Sigmoid colon (tissue), 7 donors: ENCODE measurements at places on chromosomes 11 and 22. TPM values are rescaled to one million over a fixed set of nuclear protein-coding genes. Genes with fewer than 3 reads are reported as not detected.

Gene SDF2L1
- total RNA-seq: 21.0 TPM

Gene PATE4
- total RNA-seq: not detected

DNA sequence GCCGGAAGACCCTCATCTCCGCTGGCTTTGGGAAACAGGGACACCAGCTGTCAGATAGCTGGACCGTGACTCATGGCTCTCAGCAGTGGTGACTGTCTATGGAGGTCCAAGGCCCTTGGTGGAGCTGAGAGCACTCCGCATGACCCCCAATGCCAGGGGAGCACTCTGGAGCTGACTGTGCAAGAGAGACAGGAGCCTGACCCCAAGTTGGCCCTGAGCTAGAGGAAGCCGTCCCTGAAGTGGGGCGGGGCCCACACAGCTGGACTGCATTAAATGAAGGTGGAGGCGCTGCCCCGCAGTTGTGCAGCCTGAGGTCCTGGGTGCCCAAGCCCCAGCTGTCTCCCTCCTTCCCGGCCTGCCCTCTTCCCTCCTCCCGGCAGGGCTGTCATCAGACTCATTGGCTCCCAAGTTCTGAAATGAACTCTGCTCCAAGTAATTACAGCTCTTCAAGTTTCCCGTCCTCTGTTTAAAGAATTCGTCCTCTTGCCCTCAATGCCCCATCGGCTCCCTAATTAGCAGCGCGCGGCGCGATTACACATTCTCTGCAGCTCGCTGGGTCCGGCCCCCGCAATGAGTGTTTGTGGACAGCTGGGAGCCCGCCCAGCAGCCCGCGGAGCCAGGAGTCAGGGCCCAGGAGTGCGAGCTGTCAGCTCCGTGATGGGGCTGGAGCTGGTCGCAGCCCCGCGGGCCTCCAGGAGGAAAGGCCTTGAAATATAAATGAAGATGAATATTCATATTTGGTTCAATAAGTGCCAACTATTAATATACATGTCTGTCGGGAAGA is 93.2 kb upstream of the LMO1 start:
- H3K4me3 ChIP-seq: peak overlapping the region; percentile 10
- H3K27me3 ChIP-seq: no peaks in the 10 kb centered on the region
- DNase-seq: no peak
- H3K4me1 ChIP-seq: peaks cover 10% of the 10 kb centered on the region

DNA sequence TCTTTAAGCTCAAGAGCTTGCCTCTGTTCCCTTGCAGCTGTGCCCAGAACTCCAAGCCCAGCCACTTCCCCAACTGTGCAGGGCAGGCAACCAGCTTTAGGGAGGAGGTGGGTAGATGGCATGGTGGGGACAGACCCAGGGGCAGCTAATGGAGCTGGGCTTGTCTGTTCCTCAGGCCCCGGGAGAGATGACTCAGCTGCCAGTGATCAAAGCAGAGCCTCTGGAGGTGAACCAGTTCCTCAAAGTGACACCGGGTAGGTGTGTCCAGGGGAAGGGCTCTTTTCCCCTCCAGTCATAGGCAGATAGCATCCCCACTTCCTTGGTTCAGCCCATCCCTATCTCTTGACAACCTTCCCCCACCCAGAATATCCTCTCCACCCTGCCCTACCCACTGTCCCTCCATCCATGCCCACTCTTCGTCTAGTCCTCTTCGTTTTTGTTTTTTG is 32.4 kb downstream of the CREB3L1 start:
- no peaks in the 10 kb centered on the region for H3K36me3 ChIP-seq
- H3K27me3 ChIP-seq: no peaks in the 10 kb centered on the region
- H3K27ac ChIP-seq: no peak overlapping the region
- no peak overlapping the region for H3K4me3 ChIP-seq
- H3K4me1 ChIP-seq: no peaks in the 10 kb centered on the region

DNA sequence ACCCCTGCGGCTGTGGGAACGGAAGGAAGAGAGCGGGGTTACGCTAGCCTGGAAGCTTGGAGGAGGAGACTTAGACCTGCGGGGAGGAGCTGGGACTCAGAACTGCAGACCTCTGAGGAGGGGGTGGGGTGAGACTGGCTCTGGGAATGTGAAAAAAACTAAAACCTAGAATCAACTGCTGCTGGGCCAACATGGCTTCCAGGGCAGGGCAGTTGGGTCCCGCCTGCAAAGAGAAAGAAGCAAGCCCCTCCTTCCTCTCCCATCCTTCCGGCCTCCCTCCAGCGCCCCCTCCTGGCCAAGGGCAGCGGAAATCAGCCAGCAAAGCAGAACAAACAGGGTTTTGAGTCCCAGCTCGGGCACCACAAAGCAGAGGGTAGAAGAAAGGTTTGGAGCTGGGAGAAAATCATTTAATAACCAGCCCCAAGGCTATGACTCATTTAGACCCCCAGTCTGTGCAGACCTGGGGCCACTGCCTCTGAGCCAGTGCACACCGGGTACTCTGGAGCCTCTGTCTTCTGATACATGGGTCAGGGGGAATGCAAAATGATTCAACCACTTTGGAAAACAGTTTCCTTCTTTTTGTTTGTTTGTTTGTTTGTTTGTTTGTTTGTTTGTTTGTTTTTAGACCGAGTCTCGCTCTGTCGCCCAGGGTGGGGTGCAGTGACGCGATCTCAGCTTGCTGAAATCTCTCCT is 7.3 kb upstream of the NCF4 start:
- no peak overlapping the region for H3K27ac ChIP-seq
- no peaks in the 10 kb centered on the region for H3K27me3 ChIP-seq
- H3K4me3 ChIP-seq: no peak overlapping the region
- H3K4me1 ChIP-seq: no peaks in the 10 kb centered on the region
- H3K36me3 ChIP-seq: no peaks in the 10 kb centered on the region

GRCh38 chr22:50525104-50525857 is at the start of gene SCO2:
Gene SCO2 (minus strand): TSS chr22:50525598. CDS start chr22:50524411, 1,187 bp downstream.
- peaks cover 36% of the 10 kb centered on the region for H3K4me1 ChIP-seq
- peaks cover 23% of the 10 kb centered on the region for H3K36me3 ChIP-seq
- peak; percentile 98 for DNase-seq
- peaks cover 16% of the 10 kb centered on the region for H3K27me3 ChIP-seq

GRCh38 chr11:112748252-112748651 is 213.0 kb upstream of the NCAM1 start:
- DNase-seq: no peak
- H3K4me1 ChIP-seq: no peaks in the 10 kb centered on the region
- no peaks in the 10 kb centered on the region for H3K36me3 ChIP-seq
- H3K4me3 ChIP-seq: no peak overlapping the region

GRCh38 chr11:58782066-58782465 is 50.3 kb upstream of the GLYAT start:
- H3K36me3 ChIP-seq: no peaks in the 10 kb centered on the region
- DNase-seq: no peak
- H3K4me3 ChIP-seq: no peak overlapping the region
- H3K27ac ChIP-seq: no peak overlapping the region
- H3K4me1 ChIP-seq: no peaks in the 10 kb centered on the region

DNA sequence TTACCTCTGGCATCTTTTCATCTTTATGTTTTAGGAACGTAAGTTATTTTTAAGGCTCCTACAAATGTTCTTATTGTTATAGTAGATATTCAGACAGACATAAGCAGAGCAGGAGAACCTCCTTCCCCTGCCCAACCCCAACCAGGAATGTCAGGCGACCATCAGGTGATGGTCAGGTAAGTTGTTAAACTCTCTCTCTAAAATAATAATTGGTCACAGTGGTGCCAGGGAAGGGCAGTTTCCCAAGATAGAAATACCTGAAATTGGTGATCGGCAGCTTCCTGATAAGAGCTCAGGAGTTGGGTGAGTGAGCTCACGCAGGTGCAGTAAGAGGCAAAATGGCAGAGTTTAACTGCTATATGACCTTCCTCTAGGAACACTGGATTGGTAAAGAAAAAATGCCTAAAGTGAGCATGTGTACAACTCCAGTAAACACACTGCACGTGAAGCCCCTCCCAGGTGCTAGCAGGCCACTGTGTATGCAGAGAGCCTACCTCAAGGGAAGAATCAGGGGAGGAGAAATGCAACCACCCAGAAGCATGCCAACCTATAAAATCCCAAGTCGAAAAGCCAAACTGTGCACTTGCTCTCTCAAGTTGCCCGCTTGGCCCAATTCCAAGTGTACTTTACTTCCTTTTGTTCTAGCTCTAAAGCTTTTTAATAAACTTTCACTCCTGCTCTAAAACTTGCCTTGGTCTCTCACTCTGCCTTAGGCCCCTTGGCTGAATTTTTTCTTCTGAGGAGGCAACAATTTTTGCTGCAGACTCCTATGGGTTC is 273.9 kb downstream of the SBF2 start:
- H3K4me3 ChIP-seq: no peak overlapping the region
- H3K36me3 ChIP-seq: no peaks in the 10 kb centered on the region
- no peaks in the 10 kb centered on the region for H3K27me3 ChIP-seq
- no peak for DNase-seq
- H3K4me1 ChIP-seq: no peaks in the 10 kb centered on the region

GRCh38 chr11:122714484-122714883 is 59.0 kb downstream of the UBASH3B start:
- H3K27me3 ChIP-seq: no peaks in the 10 kb centered on the region
- H3K27ac ChIP-seq: no peak overlapping the region
- no peak overlapping the region for H3K4me3 ChIP-seq
- H3K36me3 ChIP-seq: no peaks in the 10 kb centered on the region

DNA sequence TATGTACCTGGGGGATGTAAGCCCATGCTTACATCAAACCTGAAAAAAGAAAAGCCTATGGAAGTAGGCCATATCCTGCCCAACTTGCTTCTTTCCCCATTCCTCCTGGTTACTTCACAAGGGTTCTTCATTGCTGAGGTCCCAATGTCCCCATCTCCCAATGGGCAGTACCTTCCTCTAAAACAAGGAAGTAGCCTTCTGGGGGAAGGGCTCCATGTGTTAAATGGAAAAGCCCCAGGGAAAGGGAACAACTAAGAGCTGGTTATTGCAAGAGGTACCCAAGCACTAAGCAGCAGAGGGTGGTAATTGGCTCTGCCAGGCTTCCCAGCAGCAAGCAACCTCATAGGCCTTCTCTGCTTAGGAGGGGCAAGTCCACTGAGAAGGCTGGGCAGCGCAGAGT is 11.3 kb downstream of the TMEM216 start:
- DNase-seq: no peak
- H3K4me3 ChIP-seq: no peak overlapping the region
- H3K27me3 ChIP-seq: no peaks in the 10 kb centered on the region
- H3K27ac ChIP-seq: no peak overlapping the region
- H3K36me3 ChIP-seq: peaks cover 24% of the 10 kb centered on the region
- no peaks in the 10 kb centered on the region for H3K4me1 ChIP-seq

DNA sequence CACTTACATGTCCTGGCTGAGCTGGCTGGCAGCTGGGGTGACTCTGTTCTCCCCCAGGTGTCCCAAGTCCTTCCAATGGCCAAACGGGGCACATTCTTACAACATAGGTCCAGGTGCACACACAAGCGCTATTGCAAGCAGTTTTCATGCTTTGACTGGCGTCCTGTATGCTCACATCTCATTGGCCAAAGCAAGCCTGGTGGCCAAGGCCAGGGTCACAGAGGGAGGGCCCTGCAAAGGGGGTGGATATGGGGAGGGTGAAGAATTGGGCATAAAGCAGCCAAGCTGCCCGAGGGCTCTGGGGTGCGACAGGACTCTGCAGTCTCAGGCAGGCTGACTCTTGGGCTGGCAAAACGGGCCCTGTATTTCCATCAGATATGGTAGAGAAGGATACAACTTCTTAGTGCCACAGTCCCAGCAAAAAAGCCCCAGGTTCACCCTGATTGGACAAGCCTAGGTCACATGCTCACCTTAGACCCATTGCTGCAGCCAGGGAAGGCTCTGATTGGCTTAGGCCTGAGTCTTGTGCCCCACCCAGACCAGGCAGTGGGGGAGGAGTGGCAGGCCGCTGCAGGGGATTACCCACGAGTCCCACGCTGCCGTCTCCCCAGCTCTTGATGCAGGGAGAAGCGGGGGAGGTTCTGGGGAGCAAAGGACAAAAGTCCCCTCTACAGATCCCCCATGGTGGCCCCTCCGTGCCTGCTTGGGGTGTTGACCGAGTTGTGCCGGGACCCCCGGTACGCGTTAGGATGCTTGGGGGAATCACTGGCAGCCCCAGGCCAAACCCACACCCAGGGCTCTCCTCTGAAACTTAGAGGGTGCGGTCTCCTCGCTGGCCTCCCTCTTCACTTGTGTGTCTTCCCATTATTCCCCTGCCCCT is 110.8 kb downstream of the ARHGAP8 start:
- no peaks in the 10 kb centered on the region for H3K36me3 ChIP-seq
- no peaks in the 10 kb centered on the region for H3K27me3 ChIP-seq
- no peak overlapping the region for H3K4me3 ChIP-seq
- no peak overlapping the region for H3K27ac ChIP-seq
- DNase-seq: no peak
- H3K4me1 ChIP-seq: no peaks in the 10 kb centered on the region

DNA sequence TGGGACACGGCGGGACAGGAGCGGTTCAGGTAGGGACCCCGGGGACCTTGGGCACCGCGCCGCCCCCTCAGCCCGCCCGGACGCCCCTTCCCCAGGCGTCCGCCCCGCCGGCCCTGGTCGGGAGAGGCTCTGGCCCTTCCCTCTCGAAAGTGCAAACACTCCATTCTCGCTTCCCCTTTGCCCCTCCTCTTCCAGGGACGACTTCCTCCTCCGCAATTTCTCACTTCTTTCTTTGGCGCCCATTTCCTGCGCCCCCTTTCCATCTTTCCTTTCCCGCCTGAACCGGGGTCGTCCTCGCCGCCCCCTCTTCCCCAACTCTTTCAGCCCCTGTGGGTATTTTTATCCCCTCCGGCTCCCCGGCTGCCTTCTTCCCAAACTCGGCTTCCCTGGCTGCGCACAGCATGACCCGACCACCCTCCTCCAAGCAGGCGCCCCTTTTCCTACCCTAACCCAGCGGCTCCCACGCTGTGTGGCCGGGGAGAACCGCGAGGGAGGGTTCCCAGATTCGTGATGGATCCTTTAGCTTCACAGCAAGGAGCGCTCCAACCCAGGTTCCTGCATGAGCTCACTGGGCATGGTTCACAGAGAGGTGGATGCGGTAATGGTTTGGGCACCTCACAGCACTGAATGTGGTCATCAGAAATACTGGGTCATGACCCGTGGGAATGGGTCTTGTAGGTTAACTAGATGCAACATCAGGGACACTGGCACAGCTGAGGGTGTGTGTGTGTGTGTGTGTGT is 689 bp downstream of the RAB39A start:
- H3K27me3 ChIP-seq: peaks cover 27% of the 10 kb centered on the region
- H3K4me3 ChIP-seq: peak overlapping the region; percentile 41

DNA sequence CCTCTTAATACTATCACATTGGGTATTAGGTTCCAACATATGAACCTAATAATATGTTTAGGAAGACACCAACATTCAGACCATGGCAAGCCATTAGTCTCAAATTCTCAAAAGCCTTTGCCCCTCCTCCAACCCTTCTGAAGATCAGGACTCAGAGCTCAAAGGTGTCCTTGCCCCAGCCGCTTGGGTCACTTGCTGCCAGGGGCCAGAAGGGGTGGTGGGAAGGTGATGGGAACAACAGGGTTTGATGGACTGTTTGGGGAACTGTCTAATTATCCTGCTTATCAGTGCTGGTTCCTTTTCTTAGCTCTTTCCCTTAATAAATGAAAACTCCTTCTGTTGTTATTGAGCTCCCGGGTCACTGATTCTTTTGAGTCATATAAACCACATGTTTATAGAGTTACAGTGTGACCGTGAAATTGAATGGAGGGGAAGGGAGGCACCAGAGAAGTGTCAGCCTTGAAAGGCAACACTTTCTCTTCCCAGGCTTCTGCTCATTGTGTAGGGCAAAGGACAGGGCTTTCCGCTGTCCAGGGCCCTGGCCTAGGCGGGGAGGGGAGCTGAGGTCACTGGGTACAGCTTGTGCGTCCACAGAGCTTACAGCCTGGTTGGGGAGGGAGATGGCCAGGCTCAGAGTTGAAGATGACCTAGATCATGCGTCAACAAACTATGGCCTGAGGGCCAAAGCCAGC is 105.1 kb downstream of the FBXO7 start:
- H3K27ac ChIP-seq: peak overlapping the region; percentile 11
- DNase-seq: no peak
- no peaks in the 10 kb centered on the region for H3K27me3 ChIP-seq
- H3K4me1 ChIP-seq: no peaks in the 10 kb centered on the region
- no peak overlapping the region for H3K4me3 ChIP-seq
- no peaks in the 10 kb centered on the region for H3K36me3 ChIP-seq
